ENCODE measurements at places on chromosomes 11 and 22.

- no peak for DNase-seq
Observed at GRCh38 chr11:11670574-11670973, 48.8 kb upstream of the GALNT18 start.

DNA sequence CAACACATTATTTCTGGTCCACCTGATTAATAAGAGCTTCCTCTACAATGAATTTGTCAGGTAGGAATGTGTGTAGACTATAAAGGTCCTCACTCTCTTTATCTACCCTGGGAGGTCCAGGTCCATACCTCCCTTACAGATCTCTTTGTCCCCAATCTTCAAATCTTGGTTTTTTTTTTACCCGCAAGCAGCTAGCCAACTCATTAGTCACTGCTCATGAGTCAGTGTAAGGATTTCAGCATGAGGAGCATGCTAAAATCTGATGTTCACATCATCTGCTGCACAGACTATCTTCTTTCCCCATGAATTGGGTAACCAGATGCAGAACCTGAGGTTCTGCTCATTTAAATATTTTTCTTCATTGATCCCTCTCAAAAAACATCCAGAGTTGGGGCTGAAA is 397.0 kb upstream of the ISX start:
- no peak for DNase-seq

DNA sequence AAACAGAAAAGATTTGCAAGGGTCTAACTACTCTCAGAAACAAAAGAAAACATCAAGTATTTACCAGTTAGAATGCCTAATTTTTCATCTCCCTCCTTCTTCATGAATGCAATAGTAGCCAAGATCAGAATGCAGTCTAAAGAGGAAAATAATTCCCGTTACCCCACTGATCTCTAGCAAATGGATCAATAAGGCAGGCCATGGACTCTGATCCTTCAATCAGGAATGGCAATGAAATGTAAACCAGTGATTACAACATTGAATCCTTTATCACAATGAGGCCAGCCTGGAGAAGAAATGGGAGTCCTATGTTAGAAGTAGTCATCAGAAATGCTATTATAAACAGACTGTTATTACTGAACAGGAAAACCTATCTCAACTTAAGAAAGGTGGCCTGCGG is 106.6 kb downstream of the APOL5 start:
- no peak for DNase-seq

- DNase-seq: peak; percentile 61
Observed at GRCh38 chr11:46119352-46120216, 1.7 kb downstream of the PHF21A start.

- DNase-seq: no peak
Observed at GRCh38 chr11:126281666-126282175, 1.2 kb upstream of the TIRAP start.

DNA sequence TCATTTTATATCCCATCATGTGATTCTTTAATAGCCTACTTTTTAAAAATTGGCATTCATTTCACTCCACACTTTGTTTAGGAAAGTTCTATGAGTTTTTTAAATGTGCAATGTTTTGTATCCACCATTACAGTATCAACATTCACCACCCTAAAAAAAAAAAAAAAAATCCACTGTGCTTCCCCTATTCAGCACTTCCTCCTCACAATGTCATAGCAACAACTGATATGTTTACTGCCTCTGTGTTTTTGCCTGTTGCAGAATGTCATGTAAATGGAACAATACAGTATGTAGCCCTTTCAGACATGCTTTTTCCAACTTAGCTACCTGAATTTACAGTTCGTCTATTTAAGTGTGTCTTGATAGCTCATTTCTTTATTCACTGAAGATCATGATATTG is 754.2 kb downstream of the FAM181B start:
- no peak for DNase-seq

DNA sequence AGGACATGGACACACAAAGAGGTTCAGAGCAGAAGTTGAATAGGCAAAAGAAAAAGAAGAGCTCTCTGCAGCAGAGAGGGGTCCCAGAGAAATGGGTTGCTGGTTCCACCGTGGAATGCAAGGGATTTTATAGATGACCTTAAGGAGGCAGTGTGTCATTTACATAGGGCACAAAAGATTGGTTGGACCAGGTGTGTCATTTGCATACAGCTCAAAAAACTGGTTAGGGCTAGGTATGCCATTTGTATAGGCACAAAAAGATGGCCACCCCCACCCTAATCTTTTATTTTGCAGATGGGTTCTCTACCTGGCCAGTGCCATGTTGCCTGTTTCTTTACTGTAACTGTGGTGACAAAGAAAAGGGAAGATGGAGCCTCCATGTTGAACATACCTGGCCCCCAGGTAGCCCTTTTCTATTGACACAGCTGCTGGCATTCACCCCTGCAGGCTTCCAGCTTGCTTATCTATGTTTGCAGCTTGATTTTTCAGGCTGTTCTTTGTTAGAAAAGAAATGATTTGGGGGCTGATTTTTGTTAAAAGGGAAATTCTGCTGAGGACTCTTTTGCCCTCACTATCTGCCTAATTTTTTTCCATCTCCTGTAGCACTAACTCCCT is 3.1 kb upstream of the CAVIN3 start:
- DNase-seq: no peak

DNA sequence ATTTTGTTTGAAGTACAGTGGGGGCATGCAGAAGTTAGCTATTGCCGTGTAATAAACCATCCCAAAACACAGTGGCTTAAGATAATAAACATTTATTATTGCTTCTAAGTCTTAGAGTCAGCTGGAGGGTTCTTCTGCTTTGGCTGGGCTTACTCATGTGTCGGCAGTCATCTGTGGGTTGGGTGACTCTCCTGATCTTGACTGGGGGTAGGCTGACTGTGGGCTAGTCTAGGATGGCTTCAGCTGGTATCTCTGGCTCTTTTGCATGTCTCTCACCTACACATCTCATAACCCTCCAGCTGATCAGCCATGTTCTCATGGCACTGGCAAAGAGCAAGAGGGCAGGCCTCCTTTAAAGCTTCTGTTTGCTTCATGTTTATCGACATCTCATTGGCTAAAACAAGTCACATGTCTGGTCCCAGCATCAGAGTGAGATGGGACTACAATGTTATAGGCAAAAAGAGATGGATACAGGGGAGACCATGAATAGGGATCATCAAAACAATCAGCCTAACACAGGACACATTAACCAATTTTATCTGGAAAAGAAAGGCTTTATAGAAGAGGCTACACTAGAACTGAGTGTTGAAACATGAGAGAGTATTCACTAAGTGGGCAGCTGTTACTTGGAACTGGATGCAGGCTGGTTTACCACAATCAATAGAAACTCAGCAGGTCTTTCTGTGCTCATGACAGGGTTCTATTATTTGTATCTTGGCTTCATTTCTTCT is 5.1 kb downstream of the LRRC51 start:
- no peak for DNase-seq

- no peak for DNase-seq
Observed at GRCh38 chr22:22343581-22344296, 99.2 kb downstream of the VPREB1 start.
